Skeletal muscle cell (primary cell): ENCODE measurements at places on chromosomes 7 and 10.
A peak's percentile ranks its signal among the peaks of the same experiment; 100 is the strongest.

GRCh38 chr10:28823501-28824075 lies 146.3 kb downstream of the BAMBI start:
- no peak for DNase-seq

GRCh38 chr7:924541-925231 lies 29.8 kb downstream of the ADAP1 start:
- DNase-seq = no peak

DNA sequence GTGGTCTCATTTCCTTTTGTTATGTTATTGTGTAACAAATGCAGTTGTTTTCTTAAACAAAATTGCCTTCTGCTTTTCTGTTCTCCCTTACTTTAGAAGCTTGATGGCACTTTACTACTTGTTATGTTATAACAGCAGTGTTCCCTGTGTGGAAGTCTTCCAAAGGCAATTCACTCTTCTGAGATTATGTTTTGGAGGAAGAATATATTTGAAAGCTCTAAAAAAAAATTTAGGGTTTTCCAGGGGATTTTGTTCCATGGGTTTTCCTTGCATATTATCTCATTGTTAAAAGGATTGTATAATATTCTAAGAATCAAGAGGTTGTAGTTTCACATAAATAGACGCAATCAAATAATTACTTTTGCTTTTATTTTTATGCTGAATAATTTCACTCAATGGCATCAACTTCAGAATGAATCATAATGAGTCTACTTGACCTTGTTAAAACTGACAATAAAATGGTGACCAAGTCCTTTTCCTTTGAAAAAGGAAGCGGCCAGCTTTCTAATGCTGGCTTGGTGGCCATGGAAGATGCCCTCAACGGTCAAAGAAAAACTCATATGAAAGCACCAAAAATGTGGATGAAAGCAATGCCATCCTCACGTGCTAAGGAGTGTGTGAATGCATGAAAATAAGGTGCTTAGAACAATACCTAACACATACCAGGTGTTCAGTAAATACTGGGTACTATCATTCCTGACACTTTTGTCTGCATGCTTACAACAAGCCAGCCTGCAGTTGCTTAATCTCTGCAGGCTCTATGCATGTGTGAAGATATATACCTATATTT lies 92.4 kb upstream of the KLF6 start:
- no peak for DNase-seq

DNA sequence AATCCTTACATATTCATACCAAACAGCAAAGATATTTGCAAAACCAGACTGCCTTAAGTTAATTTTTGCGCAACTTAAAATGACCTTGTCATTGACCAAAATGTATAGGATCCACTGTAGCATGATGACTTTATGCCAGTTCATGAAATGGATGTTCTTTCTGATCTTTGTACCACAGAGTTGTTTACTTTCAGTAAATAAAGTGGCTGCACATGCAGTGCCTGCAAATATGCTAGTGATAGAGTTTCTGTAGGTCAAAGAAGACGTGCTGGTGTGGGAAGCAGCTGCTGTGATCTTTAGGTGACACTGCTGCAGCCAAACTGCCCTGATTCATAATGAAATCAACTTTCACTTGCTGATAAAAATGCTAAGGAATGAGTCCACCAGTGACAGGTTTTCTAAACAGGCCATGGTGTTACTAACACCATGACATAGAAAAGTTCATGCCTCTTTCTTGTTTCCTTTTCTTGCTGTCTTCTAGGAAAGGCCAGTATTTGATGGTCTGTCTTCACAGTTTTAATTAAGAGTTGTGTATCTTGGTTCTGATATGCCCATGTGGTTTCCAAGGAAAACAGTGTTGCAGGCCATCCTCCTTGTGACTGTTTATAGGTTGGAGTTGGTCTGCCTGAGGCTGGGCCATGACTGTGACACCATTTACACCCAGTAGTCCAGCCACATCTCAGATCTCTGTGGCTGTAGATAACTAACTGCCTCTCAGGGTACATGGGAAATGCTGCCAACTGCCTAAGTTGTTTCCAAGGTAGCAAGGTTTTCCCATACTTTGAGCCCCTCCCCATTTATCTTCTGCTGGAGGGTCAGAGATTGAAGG lies 62.5 kb downstream of the INSYN2A start:
- DNase-seq = no peak

DNA sequence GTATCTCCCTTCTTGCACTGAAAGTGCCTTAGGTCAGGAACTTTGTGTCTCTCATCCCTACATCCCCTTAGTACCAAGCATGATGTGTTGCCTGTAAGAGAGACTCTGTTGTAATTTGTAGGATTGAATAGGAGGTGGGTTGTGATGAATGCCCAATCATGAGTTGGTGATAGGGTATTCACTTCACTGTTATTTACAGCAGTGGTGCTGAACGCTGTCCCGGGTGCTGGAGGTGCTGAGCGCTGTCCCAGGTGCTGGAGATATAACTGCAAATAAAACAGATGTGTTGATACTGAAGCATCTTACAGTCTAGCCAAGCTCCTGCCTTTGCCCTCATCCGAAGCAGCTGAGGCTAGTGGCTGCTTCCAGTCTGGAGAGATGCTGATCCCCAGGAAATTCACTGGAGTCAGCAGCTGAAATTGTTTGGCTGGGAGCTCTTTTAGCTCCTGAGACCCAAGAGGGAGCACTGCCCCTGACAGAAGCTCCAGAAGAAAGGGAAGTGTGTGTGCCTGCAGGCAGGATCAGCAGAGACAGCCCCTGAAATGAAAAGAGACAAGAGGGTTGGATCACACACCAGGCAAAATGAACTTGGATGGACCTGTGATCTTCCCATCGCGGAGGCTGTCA lies 183.4 kb downstream of the SORCS3 start:
- DNase-seq = peak; percentile 15

DNA sequence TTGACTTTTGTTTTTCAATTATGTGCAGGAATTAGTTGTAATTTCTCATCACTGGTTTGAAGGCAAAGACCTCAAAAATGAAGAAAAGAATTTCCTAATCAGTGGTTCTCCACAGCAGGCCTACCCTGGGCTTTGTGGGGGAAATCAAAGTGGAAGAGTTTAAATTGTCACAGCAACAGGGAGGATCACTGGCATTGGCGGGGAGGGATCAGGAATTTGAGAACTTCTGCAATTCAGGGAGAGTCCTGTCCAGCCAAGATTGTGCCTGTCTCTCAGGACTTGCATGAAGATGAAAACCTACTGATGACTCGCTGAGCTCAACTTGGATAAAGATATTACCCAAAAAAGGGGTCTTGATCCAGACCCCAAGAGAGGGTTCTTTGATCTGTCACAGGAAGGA lies 70.1 kb downstream of the HACD1 start:
- no peak for DNase-seq

- no peak for DNase-seq
These were observed 115.8 kb downstream of the ADAM12 start for GRCh38 chr10:126272526-126272925.

- no peak for DNase-seq
These were observed 41.5 kb downstream of the MINPP1 start for GRCh38 chr10:87546210-87546609.

DNA sequence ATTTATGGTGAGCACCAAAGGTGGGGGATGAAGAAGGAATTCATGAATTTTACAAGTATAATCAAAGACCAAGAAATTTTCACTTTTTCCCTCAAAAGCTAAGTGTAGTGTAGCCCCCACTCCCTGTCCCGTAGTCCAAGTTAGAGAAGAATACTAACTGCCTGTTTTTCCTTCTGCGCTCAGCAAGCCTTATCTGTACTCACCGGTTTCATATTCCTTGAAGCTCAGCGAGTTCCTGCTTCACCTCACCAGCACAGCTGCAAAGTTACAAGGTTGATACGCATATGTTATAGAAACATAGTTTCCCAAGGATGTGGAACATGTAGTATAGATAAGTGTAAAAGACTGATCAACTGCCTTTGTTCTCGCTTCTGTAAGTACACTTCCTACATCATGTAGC lies 16.0 kb upstream of the ZNF33B start:
- DNase-seq = no peak

DNA sequence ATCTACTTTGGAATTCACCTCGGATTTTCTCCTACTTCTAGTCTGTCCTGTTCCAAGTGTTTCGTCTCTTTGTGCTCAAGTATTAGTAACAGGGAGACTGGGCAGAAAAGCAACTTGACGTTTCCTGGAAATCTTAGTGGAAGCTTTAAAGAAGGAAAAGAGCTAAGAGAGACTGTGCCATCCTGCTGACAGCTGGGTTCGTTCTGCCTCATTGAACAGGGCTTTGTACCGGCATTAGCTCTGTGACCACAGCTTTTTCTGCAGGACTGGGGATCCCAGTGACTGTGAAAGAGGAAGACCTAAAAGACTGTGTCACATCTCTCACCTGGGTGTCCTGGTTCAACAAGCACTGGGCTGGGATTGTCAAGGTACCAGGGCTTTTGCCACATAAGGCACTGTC lies 70.8 kb upstream of the CDCA7L start:
- no peak for DNase-seq

- peak; percentile 73 for DNase-seq
These were observed 5.5 kb downstream of the NOD1 start for GRCh38 chr7:30472784-30473775.

GRCh38 chr7:67765481-67766175 lies 769.0 kb downstream of the TYW1 start:
- no peak for DNase-seq

DNA sequence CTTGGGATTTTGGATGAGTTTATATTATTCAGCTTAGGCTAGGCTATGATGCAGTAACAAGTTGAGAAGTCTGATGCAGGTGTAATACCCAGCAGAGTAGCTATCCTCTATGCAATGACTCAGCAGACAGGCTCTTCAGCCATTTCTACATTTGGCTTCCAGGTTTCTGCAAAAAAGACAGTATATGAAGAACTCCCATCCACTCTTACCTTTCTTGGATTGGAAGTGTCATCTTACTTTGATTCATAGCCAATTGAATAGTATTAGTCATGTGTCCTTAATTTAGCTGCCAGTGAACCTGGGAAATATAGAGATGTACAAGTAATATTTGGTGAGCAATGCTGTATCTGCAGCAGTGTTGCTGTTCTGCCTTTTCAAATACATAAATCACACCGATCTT lies 127.8 kb upstream of the NPSR1 start:
- no peak for DNase-seq

DNA sequence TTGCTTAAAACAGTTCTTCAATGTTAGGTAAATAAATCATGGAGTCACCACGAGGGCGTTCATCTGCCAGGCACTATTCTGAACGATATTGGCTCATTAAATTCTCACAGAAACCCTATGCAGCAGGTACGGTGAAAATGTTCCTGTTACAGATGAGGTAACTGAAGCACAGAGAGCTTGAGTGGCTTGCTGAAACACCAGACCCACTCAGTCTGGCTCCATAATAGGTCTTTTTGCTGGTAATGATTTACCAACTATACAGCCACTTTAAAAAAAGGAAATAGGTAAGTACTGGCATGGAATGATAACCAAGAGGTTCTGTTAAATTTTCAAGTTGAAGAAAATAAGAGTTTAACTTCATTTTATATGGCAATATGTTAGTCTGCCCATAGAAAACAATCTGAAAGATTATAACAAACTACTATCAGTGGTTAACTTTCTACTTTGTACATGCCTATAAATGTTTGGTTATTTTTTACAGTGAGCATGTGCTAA lies 1.3 kb upstream of the TM9SF3 start:
- no peak for DNase-seq

DNA sequence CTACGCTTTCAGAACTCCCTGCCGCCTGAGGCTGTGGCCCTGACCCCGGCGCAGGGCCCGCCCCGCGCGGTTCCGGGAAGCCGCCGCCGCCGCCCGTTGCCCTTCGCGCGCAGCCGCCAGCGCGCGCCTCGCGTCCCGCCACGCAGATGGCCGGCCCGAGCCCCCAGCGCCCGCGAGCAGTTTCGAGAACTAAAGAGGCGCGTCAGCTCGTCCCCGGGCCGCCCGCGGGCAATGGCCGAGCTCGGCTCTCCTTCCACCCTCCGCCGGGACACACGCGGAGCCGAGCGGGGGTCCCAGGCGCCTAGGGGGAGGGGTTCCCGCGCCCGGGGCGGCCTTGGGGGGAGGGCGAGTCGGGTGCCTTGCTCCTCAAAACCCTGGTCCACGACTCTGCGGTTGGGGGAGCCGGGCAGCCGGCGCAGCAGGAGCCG lies 1.8 kb downstream of the HNRNPF start:
- DNase-seq = no peak

GRCh38 chr10:48520184-48520506 lies 84.7 kb downstream of the ARHGAP22 start:
- no peak for DNase-seq

- no peak for DNase-seq
These were observed 54.1 kb upstream of the OPN4 start for GRCh38 chr10:86600296-86600695.

- DNase-seq = no peak
These were observed 11.8 kb upstream of the CALD1 start for GRCh38 chr7:134767520-134768168.

DNA sequence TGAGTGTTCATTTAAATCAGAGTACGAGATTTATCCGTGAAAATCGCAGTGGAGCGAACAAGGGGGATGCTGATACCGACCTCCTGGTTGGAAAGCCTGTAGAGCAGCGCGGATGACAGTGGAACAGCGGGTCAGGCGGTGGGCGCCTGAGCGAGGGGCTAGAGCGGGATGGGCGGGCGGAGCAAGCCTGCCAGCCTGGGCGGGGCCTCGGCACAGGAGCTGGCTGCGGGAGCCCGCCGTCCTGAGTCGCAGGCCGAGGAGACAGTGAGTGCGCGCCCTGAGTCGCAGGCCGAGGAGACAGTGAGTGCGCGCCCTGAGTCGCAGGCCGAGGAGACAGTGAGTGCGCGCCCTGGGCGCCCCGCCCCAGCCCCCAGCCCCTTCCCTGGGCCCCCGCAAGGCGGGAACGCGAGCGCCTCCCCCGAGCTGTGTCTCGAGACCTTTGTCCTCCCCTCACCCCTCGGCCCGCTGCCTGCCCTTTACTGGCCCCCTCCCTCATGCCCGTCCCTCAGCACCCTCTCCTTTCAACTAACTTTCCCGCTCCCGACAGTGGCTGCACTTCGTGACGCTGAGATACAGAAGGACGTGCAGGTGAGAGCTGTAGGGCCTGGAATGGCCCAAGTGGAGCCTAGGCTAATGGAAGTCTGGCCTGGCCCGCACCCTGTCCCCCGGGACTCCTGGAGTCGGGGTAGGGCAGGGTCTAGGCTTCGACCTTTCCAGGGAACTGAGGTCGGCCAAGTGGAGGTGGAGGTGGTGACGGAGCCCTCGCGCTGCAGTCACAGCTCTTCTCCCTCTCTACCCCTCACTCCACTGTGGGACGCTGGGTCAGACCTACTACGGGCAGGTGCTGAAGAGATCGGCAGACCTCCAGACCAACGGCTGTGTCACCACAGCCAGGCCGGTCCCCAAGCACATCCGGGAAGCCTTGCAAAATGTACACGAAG lies at the start of gene AS3MT:
TSS of gene AS3MT (plus strand) at position 213 of the 941 bp plus-strand sequence. CDS start at position 336, 123 bp downstream.
- no peak for DNase-seq

DNA sequence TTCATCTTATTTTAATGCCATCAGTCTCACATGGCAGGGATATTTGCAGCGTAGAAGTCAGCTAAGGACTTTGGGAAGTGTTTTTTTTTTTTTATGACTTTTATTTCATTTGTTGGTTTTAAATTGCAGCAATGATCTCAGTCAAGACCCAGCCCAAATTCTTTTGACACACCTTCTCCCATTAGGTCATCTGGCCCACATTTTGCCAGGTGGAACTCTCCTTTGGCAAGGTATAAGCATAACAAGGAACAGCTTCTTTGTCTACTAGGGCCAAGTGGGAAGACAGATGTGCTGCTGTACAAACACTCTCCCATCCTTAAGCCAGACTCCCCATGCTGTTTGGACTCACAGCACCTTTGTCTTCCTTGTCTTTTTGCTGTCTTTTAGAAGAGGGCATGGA lies 41.8 kb downstream of the PLEKHA8 start:
- DNase-seq = no peak

GRCh38 chr7:105450177-105450861 lies 61.6 kb upstream of the SRPK2 start:
- no peak for DNase-seq

- no peak for DNase-seq
These were observed 3.7 kb upstream of the GDF10 start for GRCh38 chr10:47296156-47296894.

- no peak for DNase-seq
These were observed 5.8 kb downstream of the C7orf57 start for GRCh38 chr7:48040944-48041652.
